ENCODE measurements at places on chromosomes 16 and 17.

DNA sequence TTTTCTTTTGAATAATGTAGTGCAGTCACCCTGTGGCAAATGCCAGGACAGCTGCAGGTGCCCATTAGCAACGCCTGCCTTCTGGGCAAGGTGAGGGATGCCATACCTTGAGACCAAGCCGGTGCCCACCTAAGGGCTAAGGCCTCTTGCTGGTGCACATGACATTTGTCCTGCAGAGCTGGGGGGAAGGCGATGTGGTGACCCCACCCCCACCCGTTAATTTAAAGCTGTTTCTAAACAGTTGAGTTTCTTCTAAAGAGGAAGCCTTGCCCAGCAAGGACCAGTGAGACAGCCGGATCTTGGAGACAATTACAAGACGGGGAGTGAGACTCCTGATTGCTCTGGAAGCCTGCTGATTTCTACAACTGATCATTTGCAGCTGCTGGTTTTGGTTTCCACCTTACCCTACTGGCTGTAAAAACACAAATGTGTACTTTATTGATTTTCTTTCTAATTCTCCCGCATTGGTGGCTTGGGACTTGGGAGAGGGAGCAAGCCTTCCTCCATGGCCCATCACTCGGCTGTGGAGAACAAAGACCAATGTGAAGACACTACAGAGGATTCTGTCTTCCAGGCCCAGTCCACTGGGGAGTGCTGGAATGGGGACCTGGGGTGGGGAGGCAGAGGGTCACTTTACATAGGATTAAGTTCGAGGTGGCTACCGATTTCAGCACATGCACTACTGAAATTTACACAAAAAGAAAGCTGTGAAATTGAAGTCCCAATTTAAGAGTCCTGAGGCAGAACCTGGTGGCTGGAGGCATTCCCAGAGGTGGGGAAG lies 2.7 kb downstream of the CDK5R1 start:
- DNase-seq: no peak

DNA sequence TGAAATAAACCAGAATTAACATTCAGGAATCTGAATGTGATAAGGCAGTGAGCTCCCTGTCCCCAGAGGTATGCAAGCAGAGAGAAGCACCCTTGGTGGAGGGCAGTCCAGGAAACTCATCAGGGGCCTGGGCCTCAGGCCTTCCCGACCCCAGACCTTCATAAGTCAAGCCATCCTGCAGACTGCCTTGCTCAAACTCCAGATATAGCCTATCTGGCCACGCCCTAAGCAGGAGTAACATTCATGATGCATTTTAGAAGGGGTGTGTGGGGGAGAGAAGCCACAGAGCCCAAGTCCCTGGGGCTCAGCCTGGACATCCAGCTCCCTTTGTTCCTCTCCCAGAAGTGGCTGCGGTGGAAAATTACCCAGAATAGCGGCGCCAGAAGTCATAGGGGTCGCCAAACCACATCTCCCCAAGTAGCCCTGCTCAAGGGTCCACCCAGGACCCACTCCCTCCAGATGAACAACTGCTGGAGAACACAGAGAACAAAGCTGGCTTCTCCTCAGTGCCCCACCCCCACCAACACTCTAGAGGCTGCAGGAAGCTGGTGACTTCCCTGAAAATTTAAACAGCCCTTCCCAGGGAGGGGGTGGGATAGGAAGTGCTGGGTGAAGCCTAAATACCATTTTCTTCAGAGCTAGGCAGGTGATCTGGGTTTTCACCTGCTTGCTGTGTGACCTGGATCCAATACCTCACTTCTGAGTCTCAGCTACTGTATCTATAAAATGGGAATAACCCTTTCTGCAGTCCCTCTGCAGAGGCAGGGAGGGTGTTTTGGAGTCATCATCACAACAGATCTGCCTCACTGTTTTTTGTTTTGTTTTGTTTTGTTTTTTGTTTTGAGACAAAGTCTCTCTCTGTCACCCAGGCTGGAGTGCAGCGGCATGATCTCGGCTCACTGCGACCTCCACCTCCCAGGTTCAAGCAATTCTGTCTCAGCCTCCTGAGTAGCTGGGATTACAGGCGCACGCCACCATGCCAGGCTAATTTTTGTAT lies 1.5 kb upstream of the SREBF1 start:
- no peak for DNase-seq

GRCh38 chr17:5516060-5516792 lies 29.9 kb downstream of the MIS12 start:
- DNase-seq: no peak

- peak; percentile 18 for DNase-seq
These were observed 5.9 kb downstream of the CLEC19A start for GRCh38 chr16:19291475-19291874.

- peak; percentile 96 for DNase-seq
These were observed at the start of gene EPOP for GRCh38 chr17:38674749-38675615. Gene EPOP, minus strand, starts transcription at chr17:38674957. Its CDS starts 462 bp downstream, at chr17:38674495.

DNA sequence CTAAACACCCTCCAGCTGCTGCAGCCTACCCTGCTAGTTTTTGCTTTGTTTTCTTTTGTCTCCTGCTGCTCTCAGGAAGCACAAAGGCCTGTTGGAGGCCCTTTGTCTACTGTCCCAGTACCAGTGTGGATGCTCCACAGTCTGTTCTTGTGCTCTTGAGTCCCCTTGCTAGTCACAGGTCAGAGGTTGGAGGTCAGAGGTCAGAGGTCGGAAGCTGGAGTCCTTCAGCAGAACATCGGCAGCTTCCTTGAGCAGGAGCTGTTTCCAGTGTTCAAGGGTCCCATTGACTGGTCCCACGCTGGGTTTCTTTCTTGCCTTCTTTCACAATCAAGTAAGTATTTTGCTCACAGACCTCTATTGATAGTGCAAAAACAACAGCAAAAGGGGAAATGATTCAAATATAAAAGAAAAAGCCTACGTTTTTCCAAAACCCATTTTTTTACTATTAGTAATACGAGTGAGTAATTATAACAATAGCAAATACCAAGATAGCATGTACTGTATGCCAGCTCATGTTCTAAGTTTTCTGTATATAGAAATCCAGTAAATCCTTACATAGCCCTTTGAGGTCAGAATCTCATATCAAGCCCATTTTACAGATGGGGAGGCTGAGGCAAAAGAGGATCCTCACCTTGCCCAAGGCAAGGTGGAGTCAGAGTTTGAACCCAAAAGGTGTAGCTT lies 10.9 kb upstream of the IL34 start:
- no peak for DNase-seq

GRCh38 chr16:35692824-35693223 lies 2233.4 kb downstream of the TP53TG3F start:
- DNase-seq: no peak

DNA sequence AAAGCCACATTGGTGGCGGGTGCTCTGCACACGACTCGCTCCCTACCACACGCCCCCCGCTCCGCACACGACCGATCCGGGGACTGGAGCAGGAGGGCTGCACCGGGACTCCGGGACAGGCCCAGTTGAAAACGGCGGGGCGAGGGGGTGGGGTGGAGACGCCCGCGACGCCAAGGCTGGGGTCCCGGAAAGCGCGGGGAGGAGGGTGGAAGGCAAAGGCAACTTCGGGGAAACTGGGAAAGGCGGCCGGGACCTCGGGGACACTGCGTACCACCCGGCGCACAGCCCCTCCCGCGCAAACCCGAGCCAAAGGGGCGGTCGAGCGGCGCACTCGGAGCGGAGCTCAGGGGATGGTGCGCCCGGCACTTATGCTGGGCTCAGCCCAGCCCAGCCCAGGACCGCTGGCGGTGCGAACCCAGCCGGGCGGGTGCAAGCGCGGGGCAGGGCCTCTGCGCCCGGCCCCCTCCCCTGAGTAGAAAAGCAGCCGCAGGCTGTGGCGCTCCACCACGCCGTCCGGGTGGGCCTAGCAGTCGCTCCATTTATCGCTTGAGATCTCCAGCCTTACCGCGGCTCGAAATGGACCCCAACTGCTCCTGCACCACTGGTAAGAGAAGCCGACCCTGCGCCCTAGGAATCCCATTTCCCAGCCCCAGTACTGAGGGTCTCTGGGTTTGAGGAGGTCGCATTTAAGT lies at the start of gene MT1M:
Gene MT1M, plus strand, starts transcription at position 504 of the 692 bp plus-strand sequence. Its CDS starts 73 bp downstream, at position 577.
- DNase-seq: no peak

DNA sequence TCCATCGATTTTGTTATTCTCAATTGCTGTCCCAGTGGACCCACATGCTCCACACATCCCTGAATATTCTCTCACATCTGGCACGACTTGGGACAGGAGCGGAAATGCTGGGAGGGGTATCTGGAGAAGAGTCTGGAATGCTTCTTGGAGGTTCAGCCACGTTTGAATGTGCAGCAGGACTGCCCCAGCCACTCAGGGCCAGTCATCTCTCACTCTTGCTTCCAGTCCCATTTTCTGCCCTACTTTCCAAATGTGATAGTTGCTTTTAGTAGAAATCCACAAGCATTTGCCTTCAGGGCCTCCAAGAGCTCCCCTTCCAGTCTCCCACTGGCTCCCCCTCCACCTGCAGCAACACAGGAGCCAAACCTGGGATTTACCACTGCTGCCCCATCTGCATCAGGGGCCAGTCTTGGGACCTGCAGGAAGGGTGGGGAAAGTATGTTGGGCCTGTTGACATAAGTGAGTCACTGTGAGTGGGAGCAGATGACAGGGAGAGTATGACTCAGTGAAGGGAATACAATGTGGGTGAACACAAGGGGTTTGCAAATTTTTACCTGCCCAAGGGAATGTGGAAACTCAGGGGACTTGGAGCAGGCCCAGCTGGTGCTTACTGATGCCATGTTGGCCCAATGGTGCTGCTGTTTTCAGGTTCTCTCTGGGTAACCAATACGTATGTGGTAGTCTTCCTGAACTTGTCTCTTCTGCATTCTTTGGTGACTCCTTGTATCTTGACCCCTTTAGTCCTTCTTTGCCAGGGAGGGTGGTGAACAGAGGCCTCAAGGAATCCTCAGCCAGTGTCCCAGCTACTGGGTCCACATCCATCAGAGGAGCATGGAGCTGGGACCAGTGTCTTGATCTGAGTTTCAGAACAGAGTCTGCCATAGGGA lies 78.8 kb upstream of the CRHR1 start:
- DNase-seq: no peak

DNA sequence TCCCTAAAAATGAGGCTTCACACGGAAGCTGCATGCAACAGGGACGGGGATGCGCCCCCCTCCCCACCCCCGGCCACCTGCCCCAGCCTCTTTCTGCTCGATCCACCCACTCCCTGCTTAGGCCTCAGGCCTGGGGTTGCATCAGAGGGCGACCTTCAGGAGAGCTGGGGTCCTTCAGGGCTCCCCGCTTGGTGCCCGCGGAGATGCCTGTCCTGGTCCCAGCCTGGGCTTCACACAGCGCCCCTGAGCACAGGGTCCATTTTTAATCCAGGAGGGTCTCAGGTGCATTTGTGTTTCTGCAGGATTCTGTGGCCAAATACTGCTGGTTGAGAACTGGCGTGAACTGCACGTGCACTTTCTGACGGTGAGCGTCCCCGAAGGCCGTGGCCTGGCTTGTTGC lies 7.4 kb upstream of the APRT start:
- DNase-seq: no peak

DNA sequence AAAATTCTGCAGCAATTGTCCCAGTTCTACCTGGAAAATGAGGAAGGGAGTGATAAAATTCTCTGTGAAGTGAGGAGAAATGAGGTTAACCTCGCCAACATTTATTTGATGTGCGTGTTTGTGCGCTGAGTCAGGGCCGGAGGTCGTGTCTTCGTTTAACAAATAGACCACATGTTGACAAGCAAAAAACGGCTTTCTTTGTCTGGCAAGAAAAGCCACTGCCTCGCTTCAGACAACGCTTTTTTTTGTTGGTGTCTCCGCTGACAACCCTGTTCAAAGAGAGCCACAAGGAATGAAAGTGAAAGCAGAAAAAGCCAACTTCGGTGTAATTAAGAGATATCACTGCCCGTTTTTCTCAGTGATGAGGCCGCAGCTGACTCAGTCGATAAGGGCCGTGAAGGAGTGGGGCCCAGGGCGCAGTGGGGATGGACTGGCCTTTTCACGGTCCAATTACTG lies 510.6 kb downstream of the CDH13 start:
- DNase-seq: peak; percentile 40

DNA sequence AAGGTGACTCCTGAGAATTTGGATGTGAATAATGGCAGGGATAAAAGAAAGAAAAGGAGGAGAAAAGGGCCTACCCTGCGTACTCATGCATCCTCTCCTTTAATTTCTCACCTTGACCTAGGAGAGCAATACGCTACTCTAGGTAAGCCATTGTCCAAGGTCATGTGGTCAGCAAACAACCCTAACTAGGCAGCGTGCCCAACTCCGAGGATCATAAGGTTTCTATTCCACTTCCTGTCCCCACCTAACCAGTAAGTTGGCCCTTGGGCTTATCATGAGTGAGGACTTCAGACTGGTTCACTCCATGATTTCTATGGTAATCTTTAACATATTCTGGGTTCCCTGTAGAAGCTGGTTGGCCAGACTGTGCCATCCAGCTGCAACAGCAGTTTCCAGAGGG lies 315.1 kb upstream of the CCL2 start:
- DNase-seq: no peak

DNA sequence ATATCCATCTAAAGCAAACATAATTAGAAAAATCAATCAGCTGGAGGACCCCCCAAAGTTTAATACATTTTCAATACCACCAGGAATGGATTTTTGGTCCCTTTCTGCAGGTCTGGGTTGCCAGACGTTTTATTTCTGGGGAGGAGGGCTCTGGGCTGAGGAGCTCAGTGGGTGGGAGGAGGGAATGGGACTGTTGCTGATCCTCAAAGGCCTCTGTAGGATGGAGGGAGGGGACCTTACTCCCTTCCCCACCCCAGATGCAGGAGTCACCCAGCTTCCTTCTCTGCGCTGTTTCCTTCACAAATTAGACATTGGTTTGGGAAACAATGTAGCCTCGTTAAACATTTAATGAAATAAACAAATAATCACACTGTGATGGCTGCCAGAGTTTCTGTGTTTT lies 6.6 kb downstream of the RND2 start:
- DNase-seq: no peak

DNA sequence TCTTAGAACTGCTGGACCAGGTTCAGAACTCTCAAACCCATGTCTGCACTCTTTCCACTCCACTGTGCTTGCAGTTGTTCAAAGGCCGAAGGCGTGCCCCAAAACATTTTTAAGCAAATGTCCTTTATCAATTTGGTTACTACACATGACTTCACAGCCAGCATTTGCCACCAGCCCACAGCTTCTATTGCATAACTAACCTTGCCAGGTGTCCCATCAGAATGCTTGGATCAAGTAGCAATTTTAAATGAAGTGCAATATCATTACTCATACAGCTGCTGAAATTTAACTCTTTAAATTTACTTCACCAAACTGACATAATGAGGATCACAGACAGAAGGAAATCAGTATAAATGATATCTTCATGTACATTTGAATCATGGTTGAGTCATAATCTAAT lies 29.8 kb upstream of the HS3ST3A1 start:
- no peak for DNase-seq

DNA sequence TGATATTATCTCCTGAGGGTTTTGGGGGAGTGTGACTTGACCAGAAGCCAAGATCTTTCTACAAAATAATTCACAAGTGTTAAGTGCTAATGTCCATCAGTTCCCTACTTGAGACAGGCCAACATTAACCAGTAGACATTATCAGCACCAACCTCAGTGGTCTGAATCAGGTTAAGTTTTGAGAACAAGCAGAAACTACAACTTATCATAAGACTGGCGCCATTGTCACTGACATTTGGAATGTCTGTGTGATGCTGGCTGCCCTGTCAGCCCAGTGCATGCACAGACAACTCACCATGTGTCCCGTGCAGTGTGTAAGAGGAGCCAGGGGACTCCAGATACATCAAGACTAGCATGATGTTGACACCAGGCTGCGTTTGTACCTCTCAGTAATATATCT lies 76.8 kb downstream of the CCDC182 start:
- no peak for DNase-seq
